ENCODE measurements at places on chromosomes 5 and 9.

DNA sequence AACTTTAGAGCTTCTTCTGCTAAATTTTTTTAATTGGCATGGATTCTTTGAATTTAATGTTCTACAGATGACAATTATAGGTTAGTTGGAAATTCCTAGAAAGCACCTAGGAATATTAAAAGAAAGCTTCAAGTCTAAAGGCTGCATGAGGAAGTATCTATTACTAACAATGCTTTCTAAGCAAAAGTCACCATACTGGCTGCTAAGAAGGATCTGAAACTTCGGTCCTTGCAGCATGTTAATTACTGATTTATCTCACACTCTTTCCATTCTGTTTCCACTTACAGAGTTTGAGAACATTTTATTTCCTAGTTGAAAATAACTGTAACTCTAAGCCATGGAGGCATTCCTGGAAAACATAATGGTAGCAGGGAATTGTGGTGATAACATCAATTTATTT, 8.4 kb downstream of the SEMA6A start:
- no peak for DNase-seq

DNA sequence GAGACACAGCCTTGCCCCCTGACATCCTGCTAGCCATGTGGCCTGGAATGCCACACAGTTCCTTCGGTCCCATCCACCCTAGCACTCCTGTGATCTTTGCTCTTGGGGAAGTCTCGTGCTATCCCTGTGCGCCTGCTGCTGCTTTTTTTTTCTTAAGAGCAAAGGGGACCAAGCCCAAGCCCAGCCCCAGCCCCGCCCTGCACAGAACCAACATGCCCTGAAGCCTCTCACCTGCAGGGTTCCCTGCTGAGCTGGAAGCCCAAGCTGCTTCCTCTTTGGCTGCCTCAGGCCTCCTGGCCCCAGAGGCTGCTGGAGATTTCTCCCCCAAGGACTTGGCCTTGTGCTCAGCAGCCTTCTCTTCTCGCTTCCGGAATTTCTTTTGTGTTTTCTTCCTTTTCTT, 1.8 kb downstream of the SURF6 start:
- DNase-seq = no peak

GRCh38 chr5:39534690-39535089, 109.9 kb upstream of the DAB2 start:
- DNase-seq = no peak

- DNase-seq = no peak
Measured at GRCh38 chr5:15132816-15133405, 261.3 kb upstream of the ANKH start.

DNA sequence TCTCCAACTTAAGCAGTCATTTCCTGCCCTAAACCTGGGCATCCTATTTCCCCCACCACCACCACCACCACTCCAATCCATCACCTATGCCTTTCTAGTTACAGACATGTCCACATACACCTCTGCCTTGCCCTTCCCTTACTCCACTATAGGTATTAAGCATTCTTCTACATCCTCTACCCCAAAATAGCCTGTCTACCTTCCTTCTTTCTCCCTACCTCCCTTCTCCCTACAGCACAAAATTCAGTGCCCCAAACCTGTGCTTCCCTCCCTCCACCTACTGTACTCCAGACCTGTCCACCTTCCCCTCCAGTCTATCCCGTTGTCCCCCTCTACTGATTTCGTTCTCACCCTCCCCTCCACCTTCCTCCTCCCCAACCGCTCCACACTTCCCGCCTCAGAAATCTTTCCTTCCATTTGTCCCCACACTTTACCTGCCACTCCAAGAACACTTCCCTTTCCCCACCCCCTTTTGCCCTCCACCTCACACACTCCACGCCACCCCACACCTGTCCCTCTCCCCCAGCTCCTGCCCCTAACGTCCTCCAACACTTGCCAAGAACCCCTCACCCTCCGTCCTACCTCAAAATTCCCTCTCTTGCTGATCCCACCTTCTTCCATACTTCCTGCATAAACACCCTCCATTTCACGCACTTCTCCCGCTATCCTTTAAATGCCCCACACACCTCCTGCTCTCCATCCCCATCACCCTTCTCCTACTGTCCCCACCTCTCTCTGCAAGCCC, 1.6 kb downstream of the STRBP start:
- DNase-seq = no peak
